ENCODE measurements at places on chromosomes 7 and 10. TPM values are rescaled to one million over a fixed set of nuclear protein-coding genes. Genes with fewer than 3 reads are reported as not detected.

DNA sequence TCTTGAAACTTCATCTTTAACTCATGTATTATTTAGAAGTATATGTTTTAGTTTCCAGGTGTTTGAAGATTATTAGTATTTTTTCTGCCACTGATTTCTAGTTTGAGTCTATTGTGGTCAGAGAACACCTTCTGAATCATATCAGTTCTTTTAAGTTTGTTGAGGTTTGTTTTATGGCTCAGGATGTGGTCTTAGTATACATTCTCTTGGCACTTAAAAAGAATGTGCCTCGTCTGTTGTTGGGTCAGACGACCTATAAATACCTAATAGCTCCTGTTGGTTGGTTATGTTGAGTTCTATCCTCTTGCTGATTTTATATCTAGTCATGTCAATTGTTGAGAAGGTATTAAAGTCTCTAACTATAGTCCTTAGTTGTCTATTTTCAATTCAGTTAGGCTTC lies 15.9 kb downstream of the TDRD1 start:
- ATAC-seq = no peak

GRCh38 chr7:137846827-137847567 lies at the start of gene DGKI:
Gene DGKI, minus strand, starts transcription at chr7:137846974.
- ATAC-seq = peak; percentile 91

FAM24B gene
- 12.7 TPM for total RNA-seq

DNA sequence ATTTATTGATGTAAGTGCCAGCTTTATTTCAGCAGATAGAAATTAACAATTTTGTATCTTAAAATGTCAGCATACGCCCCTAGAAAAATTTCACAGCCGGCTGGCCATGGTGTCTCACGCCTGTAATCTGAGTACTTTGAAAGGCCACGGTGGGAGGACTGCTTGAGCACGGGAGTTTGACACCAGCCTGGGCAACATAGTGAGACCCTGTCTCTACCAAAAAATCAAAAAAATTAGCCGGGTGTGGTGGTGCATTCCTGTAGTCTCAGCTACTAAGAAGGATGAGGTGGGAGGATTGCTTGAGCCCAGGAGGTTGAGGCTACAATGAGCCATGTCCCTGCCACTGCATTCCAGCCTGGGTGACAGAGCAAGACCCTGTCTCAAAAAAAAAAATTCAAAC lies 14.1 kb downstream of the GTF2I start:
- no peak for ATAC-seq

GRCh38 chr10:125567529-125567928 lies 115.4 kb downstream of the TEX36 start:
- no peak for ATAC-seq

DNA sequence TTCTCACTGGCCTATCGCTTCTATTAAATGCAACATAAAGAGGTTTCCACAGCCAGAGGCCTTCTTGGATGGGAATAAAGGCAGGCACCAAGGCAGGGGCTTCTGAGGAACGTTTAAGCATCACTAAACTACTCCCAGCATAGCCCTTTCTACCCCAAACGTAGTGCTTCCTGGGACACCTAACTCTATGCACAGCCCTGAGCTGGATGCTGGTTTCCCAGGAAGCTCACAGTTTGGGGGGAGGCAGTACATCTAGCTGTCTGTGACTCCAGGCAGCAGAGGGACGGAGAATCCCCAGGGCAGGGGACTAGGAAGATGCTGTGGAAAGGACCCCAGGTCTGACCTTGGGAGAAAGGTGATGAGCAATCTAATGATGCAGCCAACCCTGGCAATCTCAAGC lies 192.8 kb upstream of the ZMIZ1 start:
- ATAC-seq = no peak

GRCh38 chr10:61464461-61465170 lies 11.4 kb upstream of the TMEM26 start:
- no peak for ATAC-seq

DNA sequence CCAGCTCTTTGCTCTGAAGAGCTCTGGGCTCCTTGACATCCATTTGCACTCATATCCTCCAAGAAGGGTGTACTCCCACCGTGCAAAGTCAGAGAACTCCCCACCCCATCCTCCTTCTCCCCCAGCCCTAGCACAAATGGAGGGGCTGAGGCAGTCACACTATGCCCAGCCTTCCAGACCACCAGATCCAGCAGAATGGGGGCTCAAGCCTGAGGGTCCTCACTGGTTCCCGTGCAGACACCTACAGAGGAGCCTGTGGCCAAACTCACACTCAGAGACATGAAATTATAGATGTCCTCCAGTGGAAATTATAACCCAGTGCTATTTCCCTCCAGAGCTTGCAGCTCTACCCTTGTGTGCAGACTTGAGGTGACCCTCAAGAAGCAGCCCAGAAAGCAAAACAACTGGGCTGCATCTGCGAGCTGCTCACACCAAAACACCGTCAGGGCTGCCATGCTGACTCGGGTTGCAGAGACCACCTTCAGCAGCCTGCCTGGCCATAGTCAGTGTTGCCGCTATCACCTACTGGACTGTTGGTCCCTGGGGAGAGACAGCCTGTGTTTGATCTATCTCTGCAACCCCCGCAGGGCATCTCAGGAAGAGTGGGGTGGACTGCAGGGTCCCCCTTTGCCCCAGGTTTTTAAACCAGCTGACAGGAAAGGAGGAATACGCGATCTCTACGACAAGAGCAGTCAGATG lies 7.4 kb downstream of the ZNF488 start:
- no peak for ATAC-seq

LAMB1 gene
- 12.0 TPM for total RNA-seq

GRCh38 chr7:20835111-20835750 lies 48.5 kb upstream of the SP8 start:
- ATAC-seq = no peak

DNA sequence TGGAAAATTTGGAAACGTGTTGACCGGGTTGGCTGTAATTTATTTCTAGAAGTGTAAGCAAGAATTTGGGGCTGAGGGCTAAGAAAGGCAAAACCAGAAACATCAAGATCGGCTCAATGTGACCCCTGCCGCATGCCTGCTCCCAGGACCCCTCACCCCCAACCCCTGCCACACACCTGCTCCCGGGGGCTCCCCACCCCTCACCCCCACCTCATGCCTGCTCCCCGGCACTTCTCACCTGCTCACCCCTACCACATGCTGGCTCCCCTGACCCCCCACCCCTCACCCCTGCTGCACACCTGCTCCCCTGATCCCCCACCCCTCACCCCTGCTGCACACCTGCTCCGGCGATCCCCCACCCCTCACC lies 19.0 kb upstream of the CFAP46 start:
- no peak for ATAC-seq

DNA sequence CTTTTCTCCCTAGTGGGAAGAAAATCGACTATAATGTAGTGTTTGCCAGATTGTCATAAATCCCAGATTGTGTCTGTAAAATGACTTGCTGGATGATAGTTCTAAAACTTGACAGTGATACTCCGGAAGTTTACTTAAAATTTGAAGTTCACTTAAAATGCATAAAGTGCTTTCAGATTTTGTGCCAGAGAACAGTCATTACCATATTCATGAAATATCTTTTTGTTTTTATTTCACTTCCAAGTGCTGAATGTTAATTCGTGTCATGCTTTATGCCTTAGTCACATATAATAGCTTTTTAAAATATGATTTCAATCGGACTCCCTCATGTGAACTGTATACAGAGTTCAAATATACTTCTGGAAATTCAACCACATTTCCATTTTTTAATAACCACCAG lies 30.4 kb downstream of the PRPF18 start:
- ATAC-seq = no peak

DNA sequence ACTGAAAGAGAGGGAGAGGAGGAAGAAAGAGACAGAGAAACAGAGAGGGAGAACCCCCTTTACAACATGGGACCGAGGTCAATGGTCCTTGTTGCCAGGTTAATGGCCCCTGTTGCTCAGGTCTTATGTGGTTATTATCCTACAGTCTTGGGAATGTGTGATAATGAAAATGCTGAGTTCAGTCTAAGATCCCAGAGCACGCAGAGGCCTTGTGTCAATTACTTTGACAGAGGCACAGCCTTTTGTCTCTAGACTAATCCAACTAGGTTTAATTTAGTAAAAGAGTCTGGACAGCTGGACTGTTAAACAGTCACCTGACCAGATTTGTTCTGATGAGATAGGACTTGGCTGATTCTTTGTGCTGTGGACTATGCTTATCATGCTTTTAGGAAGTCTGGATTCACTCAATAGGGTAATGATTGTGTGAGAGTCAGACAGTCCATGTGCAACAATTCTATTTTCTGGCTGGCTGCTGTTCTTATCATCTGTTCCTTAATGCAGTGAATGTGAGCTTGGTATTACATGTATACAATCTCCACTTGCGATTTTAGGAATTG lies 157.4 kb upstream of the MAGI2 start:
- no peak for ATAC-seq

EVX1 gene
- total RNA-seq = not detected

GRCh38 chr7:48011951-48012350 lies 17.0 kb downstream of the SUN3 start:
- no peak for ATAC-seq

EEPD1 gene
- 3.2 TPM for total RNA-seq

SFXN4 gene
- 20.9 TPM for total RNA-seq

GRCh38 chr7:116142374-116142773 lies 68.0 kb upstream of the TES start:
- ATAC-seq = no peak

DNA sequence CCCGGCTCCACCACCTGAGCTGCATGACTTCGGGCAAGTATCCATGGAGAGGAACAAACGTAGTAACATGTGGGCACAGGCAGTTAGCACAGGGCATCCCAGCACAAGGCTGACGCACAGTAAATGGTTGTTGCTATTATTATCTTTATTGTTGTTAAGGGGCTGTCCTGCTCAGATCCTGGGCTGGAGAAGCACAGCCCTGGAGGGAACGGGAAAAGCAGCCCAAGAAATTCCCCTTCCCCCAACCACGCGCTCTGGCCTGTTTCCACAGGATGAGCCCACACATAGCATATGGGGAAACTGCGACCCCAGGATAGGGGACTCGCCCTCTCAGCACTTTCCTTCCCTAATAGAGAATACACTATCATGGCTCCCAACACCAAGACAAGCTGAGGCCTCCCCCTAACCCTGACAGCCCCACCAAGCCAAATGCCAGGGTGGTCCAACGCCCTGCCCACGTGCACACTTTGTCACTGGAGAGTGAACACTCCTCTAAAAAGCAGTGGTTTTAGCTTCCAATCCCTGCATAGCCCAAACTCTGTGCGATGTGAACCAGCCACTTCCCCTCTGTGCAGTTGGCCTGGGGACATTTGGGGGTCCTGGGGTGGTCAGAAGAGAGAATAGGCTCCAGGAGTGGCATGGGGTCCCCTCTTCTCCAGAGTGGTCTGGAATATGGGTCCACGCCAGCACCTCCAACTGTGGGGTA lies 11.0 kb downstream of the PSD start:
- ATAC-seq = no peak

MNX1 gene
- total RNA-seq = 10.9 TPM

- no peak for ATAC-seq
Measured at GRCh38 chr10:126536148-126536547, 134.3 kb downstream of the C10orf90 start.

KLF14 gene
- not detected for total RNA-seq

DNA sequence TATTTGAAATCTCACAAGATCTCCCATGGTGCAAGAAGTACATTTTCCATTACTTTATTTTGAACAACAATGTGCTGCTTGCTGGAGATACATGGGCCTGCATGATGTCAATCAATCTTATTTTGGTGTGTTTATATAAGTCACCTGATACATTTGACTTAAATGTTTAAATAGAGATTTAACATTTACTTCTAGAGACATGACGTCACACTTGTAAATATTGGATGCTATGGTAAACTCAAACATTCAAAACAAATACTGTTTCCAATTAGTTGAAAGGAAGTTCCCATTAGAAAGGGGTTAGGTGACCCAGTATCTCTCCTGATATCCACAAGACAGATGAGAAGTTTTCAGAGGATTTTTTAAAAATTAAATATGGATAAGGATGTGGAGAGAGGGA lies 214.5 kb downstream of the NSUN6 start:
- ATAC-seq = no peak

GRCh38 chr10:117543225-117544003 lies 868 bp downstream of the EMX2 start:
- peak; percentile 49 for ATAC-seq

GRCh38 chr7:22426463-22427094 lies 69.6 kb upstream of the RAPGEF5 start:
- no peak for ATAC-seq

- no peak for ATAC-seq
Measured at GRCh38 chr10:123703195-123703790, 37.1 kb downstream of the GPR26 start.

DNA sequence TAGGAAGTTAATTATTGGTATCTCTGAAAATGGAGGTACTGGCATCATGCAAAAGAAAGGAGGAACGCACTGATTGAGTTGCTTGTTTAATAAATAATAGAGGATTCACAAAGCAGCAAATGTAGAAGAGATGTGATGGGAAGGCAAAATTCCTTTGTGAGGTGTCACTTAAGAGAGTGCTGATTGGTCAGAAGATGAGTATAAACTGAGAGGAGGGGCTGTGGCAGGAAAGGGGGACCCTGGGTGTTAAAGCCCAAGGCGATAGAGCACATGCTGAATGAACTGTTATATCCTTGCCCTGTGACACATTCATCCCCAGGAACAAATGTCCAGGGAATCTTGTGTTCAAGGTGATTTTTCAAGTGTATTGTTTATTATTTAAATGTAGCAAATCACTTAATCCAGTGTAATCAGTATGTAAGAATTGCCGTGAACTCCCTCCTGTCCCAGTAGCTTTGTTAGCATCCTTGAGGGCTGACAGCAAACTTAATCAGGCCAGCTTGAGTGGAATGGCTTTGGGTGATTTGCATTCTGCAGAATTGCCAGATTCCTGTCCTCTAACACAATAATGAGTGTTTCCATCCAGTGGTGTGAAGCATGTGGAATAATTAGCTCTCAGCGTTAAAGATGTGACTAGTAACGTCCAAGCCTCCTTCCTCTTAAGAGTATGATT lies 111.9 kb downstream of the CHN2 start:
- peak; percentile 74 for ATAC-seq

DNA sequence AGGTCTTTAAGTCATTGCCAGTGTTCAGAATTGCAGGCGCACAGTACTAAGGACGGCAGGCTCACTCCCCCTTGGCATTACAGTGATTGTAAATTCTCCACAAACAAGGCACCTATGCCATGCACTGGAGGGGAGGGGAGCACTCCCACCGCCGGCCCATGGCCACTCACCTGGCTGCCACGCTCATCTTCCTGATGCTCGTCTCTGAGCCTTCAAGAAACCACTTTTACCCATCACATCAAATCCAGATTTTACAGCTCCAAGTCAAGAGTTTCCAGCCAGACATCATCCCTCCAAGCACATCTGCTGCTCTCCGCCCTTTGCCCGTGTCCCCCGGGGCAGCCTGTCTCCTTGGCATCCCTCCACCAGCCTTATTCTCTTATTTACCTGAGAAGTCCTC lies 350.2 kb upstream of the SHH start:
- no peak for ATAC-seq

GRCh38 chr7:135650831-135651573 lies 11.3 kb upstream of the STMP1 start:
- no peak for ATAC-seq

All from motor neuron (in vitro differentiated cells).